ENCODE measurements at places on chromosomes 11 and 22.

GRCh38 chr11:2325719-2326118 lies 23.9 kb downstream of the TSPAN32 start:
- no peak for DNase-seq

DNA sequence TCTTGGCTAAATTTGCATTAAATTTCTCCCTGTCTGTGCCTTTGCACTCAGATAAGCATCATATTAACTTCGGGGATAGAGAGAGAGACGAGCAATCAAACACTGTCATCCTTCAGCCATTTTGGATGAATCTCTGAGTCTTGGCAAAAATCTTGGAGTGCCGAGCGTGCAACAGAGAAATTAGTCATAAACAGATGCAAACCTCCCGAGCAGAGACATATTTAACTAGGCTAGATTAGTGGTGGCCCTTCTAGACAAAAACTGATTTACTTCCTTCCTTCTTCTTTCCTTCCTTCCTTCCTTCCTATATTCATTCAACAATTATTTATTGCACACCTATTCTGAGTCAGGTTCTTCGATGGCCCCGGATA lies 114.4 kb upstream of the BLID start:
- no peak for DNase-seq

DNA sequence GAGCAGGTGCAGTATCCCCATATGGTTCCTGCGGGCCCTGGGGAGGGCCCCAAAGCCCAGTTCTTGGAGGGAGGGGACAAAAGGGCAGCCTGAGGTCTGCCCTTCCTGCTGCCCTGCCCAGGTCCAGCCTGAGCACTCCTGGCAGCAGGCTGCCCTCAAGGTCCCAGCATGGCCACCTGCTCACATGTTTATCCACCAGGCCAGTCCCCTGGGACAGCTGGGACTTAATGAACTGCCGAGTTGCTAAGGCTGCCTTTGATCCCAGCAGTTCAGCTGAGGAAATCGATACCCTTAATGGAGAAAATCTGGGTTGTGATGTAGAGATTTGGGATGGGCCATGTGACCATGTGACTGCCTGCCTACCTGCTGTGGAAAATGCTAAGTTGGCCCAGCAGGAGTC lies 146.2 kb downstream of the TRIM29 start:
- no peak for DNase-seq

- peak; percentile 88 for DNase-seq
Measured at GRCh38 chr11:73661035-73661628, 14.8 kb downstream of the PLEKHB1 start.

DNA sequence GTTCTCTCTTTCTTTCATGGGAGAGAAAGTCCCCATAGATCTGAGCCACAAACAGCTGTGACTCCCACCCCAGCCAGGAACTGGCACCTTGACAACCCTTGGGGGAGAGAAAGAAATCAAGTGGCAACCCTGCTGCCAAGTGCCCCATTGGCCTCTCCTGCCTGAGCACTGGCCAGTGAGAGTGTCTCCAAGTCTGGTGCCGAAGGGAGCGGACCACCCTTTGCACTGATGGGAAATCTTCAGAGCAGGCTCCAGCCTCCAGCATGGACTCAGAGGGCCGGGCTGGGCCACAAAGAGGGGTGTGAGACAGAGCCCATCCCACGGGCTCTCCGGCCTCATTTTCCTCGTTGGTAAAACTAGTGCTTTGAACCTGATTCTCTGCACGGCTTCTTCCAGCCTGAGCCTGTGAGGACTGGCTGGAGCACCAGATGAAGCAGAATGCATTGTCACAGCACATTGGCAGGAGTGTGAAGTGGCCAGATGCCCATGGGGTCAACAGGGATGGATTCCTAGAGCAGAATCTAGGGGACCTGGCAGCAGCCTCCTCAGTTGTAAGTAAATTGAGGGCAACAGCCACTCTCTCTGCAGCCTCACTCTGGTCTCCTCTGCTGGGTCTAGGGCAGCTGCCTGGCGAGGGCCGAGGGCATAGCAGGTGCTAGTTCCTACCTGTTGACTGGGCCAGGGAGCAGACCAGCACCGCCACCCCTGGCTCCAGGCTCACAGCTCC lies 81.4 kb downstream of the TRIM29 start:
- no peak for DNase-seq

DNA sequence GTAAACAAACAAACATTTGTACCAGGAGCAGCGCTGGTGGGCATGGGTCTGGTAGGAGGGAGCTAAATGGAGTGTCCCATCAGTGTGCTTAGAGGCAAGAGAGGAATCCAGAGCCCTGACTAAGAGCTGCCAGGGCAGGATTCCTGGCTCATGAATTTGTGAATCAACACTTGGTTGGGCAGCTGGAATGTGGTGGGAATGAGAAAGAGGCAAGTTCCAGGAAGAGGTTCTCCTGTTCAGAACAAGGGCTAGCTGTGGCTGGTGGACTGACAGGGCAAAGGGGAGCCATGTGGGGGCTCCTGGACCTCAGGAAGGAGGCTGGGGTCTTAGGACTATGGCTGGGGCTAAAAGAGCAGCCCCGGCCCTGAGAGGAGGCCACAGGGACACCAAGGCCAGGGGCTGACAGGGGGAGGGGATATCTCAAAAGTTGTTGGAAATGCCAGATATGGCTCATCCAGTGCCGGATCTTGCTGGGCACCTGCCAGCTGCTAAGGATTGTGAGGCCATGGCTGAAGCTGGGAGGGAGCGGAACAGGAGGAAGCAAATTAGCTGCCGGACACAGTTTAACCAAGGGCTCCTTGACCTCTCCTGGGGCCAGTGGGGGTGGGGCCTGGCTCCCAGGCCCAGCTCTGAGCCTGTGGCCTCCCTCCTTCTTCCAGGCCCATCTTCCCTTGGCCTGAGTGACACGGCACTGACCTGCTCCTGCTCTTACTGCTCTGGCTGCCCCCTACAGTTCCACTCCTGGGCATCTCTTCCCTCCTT lies 14.6 kb upstream of the P2RY6 start:
- DNase-seq = no peak

DNA sequence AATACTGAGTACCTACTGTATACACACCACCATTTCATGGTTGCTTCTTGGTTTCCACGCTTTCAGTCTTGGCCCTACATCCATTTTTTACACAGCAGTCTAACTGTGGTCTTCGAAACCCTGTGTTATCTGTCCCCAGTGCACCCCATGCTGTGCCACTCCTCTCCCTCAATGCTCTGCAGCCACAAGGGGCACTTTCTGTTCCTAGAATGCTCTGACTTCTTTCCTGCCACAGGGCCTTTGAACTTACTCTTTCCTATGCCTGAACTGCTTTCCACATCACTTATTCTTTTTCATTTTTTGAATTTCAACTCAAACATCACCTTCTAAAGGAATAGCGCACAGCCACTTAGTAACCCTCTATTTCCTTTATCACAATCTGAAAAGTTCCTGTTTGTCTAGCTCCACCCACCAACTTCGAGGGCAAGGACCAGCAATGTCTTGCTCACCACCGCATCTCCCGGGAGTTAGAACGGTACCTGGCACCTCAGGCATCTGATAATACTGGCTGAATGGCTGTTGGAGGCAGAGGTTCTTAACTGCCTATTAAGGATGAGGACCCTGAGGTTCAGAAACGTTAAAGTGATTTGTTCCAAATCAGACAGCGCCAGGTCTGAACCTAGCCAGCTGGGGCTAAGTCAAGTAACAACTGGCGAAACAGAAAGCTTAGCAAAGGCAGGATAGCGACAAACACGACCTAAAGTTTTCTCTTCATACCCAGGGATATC lies 568 bp downstream of the ALG8 start:
- peak; percentile 1 for DNase-seq

GRCh38 chr22:49267996-49268395 lies 559.7 kb downstream of the BRD1 start:
- DNase-seq = no peak

DNA sequence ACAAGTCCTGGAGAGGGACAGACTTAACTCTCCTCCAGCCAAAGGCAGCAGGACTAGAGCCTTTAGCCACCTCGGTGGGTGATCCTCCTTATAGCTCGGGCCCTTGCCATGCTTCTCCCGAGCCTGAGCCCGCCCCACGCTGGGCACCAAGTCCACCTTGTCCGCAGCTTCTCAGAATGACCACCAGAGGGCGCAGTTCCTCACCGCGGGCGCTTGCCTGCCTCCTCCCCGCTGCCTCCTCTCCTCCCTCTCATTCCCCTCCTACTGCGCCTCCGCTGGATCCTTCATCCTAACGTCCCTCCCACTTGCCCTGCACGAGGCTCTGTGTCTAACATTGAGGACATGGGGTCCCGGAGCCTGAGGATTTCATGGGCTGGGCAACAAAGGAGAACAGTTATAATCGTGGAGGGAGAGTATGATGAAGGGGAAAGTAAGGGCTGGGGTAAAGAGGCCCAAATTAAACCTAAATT lies 11.3 kb upstream of the MOGAT2 start:
- DNase-seq = peak; percentile 64

DNA sequence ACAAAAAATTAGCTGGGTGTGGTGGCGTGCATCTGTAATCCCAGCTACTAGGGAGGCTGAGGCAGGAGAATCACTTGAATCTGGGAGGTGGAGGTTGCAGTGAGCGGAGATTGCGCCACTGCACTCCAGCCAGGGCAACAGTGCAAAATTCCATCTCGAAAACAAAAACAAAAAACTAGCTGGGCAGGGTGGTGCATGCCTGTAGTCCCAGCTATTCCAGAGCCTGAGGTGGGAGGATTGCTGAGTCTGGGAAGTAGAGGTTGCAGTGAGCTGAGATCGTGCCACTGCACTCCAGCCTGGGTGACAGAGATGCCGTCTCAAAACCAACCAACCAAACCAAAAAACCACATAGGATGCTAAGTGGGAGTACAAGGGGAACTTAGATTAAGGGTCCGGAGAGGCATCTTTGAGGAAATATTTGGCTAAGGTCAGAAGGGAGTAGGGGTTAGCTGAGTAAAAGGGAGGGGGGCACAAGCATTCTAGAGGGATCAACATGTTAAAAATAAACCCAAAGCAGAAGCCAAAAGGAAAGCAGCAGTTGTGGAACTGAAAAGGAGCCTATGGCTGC lies 10.2 kb downstream of the PHF5A start:
- DNase-seq = no peak

DNA sequence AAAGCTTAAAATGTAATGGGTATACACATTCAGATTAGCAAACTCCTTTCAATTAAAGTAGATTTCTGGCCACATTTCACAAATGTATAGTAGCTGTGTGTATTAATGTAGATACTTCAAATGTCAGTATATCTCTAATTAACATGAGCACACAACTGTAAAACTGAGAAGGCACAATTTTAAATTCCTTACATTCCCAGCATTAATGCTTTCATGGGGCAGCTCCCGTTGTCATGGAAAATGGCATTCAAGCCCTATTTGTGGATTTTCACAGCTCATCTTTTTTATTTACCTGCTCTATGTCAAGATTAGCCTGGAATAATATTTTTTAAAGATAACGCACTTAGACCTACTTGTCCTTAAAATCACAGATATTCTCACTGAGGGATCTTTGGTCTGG lies 113.6 kb upstream of the SOX6 start:
- DNase-seq = no peak

DNA sequence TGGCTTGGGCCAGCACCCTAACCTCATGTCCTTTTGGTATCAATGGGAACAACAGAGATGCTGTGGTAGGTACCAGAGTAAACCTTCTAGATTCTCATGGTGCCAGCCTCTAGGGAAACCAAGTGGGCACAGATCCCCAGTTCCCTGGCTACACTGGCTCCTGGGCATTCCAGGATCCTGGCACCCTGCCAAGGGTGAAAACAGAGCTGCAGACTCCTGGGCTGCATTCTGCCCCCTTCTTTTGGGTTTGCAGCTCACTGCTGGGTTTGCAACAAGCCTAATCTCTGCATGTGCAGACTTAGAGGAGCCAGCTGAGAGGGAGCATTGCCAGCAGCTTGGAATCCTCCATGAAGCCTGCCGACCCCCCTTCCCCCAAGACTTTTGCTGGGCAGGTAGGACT lies 30.6 kb downstream of the PRDM11 start:
- DNase-seq = no peak

- DNase-seq = no peak
Measured at GRCh38 chr11:111976767-111977145, 39.6 kb downstream of the DIXDC1 start.

DNA sequence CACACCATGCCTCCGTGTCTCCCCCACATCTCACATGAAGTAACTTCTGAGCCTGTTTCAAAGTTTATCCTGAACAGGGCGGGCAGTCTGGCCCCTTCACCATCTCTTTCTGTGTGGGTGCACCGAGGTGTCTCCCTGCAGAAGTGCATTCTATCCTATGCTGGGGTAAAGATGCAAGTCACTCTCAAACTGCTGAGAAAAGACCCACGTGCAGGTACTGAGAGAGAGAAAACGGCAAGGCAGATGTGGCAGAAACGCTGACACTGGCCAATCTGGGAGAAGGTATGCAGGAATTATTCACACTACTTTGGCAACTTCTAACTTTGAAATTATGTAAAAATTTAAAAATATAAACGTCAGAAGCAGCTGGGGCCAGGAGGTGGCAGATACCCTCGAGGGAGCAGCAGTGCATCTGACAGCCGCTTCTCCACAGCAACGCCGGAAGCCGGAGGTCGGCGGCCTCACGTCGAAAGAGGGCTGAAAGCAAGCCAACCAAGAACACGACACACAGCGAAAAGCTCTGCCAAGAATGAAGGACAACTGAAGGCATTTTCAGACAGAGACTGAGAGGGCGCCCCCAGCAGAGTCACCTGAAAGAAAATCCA lies 34.2 kb upstream of the MOB2 start:
- peak; percentile 45 for DNase-seq

DNA sequence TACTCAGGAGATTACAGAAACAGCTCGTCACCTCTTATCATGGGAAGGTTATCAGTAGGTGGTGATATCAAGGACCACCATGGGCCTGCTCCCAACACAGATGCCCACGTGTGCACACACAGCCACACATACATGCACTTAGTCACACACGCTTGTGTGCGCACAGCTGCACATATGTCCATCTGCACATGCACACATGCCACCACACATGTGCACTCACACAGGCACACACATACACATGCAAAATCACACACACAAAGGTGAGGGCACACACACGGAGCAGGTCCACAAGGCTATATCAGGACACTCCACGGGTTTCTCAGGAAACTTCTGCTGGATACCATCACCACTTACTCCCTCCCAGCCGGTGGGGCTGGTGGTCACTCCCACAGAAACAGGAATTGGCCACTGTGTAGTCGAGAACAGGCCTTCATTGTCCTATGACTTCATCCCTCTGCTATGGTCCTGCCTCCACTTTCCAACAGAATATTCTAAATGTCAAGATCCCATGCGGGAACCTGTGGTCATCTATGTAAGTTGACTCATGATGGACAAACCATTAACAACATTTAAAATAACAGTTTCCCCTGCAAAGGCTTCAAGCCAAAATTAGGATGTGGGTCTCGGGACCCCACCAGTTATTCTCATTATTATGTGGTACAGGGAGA lies 2.2 kb downstream of the C11orf24 start:
- no peak for DNase-seq

- DNase-seq = no peak
Measured at GRCh38 chr11:118742304-118742703, 48.7 kb downstream of the DDX6 start.

DNA sequence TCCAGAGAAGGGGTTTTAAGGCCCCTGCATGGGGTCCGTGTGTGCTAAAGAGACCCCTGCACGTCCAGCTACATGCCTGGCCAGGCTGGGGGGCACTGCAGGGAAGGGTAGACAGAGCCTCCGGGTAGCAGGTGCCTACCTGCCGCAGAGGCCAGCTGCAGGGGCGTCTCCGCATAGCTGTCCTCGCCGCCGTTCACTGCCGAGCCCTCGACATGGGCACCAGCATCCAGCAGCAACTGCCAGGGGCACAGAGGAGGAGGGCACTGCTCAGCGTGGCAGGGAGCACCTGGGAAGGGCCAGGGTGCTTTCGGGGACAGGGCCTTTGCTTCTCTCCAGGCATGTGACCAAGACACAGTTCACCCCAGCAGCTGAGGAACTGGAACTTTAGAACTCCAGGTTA lies 59.7 kb downstream of the NAT10 start:
- DNase-seq = no peak

GRCh38 chr11:78467931-78468330 lies 50.3 kb upstream of the GAB2 start:
- no peak for DNase-seq
